Amygdala (tissue), 56 donors: ENCODE measurements at places on chromosomes 11 and 22.

- no peak for DNase-seq
Measured at GRCh38 chr11:6229911-6230310, 4.5 kb downstream of the FHIP1B start.

- no peak for DNase-seq
Measured at GRCh38 chr11:11239959-11240358, 113.1 kb downstream of the CSNK2A3 start.

GRCh38 chr11:95327273-95327948 is 96.4 kb upstream of the SESN3 start:
- no peak for DNase-seq

DNA sequence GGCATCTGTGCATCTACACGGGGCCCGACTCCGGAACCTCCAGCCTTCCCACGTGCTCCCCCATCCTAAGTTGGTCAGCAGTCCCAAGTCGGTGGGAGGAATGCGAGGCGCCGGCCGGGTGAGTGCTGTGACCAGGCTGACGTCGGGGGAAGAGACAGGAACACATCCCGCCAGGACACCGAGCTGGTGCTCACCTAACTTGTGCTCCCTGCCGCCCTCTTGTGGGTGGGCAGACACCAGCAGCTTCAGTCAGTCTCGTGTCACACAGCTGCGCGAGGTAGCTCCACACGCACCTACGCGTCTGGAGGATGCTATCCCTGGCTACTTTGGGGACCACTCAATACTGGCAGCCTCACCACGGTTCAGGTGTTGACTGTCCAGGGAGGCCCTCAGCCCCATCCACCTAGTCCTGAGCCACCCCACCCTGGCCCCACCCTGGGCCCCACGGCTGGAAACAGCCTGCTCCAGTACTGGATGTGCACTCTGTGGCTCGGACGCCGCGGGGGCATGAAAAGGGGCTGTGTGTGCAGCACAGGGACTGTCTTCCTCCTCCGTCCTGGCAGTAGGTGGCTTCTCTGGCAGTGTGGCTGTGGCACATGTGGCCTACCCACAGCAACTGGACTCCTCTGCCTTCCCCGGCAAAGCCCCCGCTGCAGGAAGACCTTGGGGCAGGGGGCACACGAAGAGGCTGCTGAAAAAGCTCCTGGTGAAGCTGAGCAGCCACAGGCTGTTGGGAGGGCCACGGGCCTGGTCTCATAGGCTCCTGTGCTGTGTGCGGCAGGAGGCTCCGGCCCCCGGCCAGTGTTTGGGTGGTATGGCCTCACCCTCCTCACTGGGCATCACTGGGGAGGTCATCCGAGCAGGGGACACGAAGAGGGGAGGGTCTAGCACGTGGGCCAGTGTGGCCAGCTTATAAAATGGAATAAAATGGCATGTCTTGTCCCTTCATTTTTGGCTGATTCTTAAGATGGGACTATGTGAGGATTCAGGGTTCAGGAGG is 11.2 kb upstream of the BID start:
- DNase-seq = no peak

- no peak for DNase-seq
Measured at GRCh38 chr11:112778091-112778876, 182.9 kb upstream of the NCAM1 start.

DNA sequence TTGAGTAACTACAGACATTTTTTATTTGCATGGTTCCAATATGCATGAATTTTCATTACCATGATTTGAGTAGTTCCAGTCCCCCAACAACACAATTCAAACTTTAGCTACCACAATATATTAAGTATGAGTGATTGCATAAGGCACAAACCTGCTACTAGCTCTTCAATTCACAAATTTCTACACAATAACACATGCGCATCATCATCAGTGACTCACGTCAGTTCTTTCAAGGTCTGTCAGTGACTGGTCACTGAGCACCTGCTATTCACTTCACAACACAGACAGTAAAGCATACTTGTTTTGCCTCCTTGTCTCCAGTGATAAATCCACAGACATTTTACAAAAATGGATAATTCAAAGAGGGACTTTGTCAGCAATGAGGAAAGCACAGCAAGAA is 435.1 kb upstream of the CCDC90B start:
- DNase-seq = no peak

- DNase-seq = peak; percentile 43
Measured at GRCh38 chr22:17436981-17437412, 67.7 kb downstream of the CECR2 start.

DNA sequence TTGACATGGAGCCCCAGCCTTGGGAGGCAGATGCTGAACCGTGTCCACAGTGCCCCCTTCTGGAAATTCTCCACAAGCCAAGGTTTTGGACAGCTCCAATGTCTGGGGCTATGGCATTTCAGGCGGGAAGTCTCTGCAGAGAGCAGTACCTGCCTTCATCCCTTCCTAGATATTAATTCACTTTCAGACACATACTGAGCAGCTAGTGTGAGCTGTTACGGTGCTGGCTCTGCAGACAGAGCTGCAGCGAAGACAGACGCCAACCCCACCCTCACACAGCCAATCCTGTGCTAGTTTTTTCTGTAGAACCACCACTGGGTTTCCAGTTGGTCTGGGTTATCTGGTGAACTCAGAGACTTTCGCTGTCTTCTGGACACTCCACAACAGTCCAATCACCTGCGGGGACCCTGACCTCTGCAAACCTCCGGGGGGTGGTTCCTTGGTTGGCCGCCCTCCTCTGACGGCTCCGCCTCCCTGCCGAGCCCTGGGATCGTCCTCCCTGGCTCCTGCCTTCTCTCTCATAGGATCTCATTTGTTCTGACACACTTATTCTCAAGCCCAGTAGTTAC is 9.1 kb downstream of the LMF2 start:
- no peak for DNase-seq

- no peak for DNase-seq
Measured at GRCh38 chr11:130411223-130411622, 17.2 kb downstream of the ADAMTS8 start.

- DNase-seq = no peak
Measured at GRCh38 chr11:69531717-69532088, 50.2 kb downstream of the LINC01488 start.

- DNase-seq = no peak
Measured at GRCh38 chr11:126800009-126800408, 200.6 kb downstream of the KIRREL3 start.

GRCh38 chr22:22395245-22395644 is 113.3 kb downstream of the ZNF280B start:
- no peak for DNase-seq

DNA sequence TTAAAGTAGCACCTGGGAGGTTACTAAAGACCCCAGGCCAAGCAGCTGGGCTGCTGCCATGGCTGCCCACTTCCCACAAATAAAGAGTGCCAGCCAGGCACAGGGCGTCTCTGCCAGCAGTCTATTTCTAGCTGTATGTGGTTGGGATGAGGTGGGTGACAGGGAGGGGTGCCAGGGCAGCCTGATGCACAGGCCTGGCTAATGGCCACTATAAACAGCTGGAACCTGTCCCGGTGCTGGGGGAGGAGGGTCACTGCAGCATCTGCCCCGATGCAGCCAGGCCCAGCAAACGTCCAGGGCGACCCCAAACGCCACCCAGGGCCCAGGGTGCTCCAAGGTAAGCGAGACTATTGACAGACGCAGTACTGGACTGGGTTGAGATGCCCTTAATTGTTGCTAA is 37.4 kb downstream of the SCUBE1 start:
- DNase-seq = no peak

DNA sequence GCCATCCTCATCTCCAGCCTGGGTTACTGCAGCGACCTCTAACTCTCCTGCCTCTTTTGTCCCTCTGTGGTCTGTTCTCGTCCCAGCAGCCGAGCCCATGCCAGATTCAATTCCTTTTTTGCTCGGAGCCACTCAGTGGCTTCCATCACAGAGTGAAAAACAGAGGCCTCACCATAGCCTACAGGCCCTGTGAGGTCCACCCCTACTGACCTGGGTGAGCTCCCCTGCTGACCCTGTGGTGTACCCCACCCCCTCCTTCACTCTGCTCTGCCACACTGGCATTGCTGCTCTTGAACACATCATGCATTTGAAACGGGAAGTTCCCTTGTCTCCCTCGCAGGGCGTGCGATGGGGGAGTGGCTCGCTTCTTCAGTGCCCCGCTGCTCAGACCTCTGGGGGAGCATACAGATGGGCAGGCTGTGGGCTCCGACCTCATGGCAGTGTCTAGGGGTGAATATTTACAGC is 2.1 kb downstream of the AIP start:
- DNase-seq = no peak

- DNase-seq = no peak
Measured at GRCh38 chr22:50473088-50473487, 1.7 kb downstream of the SBF1 start.

GRCh38 chr11:77072851-77073327 is 6.1 kb downstream of the CAPN5 start:
- DNase-seq = no peak

GRCh38 chr22:39232246-39232645 is 12.5 kb downstream of the PDGFB start:
- no peak for DNase-seq

GRCh38 chr11:130806746-130807145 is 109.5 kb downstream of the SNX19 start:
- DNase-seq = no peak

DNA sequence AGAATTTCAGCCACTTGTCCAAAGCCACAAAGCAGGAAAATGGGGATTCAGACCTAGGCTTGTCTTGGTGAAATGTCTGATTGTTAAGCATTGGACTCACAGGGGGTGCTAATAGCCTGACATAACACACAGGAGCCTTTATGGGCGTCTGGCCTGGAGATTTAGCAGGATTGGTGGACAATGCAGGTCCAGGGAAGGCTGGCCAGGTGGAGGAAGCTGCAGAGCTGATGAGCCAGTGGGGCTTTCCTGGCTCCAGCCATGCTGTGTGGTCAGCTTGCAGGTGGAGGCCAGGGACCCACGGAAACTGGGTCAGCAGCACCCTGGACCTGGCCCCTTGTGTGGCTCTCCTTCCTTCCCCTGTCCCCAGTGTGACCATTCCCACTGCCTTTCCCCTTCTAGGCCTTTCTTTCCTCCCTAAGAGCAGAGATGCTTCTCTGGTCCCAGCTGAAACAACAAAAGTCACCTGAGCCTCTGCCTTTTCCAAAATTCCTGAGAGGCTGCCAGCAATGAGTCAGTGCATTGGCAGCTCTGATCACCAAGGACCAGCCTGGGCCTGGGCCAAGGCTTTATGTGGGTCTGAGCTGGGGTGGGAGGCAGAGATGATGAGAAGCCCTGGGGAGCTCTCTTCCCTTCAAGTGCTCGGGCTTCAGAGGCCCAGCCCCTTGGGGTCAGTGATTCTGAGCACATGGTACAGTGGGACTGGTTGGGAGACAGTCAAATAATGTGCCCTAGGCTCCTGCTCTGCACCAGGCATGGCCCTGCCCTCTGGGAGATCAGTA is 85.2 kb downstream of the CCDC81 start:
- DNase-seq = no peak

DNA sequence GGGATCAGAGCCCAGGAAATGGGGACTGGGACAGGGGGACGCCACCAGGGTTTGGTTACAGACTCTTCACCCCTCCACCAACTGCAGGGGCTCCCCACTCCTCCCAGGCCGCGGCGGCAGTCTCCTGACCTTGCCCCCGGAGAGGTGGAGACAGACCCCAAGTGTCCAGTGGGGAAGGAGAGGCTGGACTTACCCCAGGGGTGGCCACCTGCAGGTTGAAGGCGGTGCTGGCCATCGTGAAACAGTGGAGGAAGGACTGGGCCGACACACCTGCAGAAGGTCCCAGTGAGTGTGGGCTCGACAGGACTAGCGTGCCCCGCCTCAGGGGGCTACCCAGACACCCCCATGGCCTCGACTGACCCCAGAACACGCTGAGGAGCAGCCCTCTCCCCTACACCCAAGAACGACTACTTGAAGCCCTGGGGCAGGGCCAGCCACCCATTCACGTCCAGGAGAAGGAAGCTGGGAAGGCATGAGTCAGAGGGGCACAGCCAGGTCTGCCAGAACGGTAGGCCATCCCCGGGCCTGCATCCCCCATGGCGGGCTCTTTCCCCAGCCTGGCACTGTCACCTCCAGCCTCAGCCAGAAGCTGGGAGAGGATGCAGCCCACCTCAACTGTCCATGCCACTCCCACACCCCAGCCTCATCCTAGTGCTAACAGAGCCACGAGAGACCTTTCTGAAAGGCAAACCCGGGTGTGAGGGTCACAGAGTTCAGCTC is 2.3 kb downstream of the GATD1 start:
- no peak for DNase-seq

DNA sequence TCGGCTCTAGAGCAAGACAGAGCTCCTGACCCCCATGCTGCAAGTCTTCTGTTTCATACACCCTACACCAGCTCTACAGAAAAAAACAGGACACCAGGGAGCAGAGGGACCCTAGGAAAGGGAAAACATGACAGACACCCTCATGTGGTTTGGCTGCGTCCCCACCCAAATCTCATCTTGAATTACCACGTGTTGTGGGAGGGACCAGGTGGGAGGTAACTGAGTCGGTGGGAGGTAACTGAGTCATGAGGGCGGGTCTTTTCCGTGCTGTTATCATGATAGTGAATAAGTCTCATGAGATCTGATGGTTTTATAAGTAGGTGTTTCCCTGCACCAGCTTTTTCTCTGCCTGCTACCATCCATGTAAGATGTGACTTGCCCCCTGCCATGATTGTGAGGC is 6.6 kb upstream of the C22orf39 start:
- no peak for DNase-seq

- no peak for DNase-seq
Measured at GRCh38 chr11:16511116-16512114, 155.1 kb upstream of the SOX6 start.

DNA sequence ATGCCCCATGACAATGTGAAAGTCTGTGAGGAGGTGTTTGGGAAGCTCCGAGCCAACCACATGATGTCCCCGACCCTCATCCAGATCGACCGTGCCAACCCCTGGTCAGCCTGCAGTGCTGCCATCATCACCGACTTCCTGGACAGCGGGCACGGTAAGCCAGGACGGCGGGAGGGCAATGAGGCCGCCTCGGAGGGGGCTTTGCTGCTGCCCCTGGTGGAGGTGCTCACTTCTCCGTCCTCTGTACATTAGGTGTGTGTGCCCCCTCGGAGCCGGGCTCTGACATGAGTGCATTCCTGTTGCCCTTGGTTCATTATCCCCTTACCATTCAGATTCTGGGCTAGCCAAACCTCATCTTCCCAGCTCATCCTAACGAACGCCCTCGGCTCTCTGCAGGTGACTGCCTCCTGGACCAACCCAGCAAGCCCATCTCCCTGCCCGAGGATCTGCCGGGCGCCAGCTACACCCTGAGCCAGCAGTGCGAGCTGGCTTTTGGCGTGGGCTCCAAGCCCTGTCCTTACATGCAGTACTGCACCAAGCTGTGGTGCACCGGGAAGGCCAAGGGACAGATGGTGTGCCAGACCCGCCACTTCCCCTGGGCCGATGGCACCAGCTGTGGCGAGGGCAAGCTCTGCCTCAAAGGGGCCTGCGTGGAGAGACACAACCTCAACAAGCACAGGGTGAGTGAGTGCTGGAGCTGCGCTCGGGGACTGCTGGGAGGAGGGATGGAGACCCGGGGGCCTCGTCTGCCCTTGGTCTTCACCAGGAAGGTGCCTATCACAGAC is 13.8 kb downstream of the ADAMTS15 start:
- no peak for DNase-seq

GRCh38 chr11:44467413-44467812 is 98.0 kb upstream of the CD82 start:
- no peak for DNase-seq

GRCh38 chr22:48428631-48429371 is 1398.9 kb downstream of the BRD1 start:
- DNase-seq = no peak

- DNase-seq = no peak
Measured at GRCh38 chr11:120579611-120580031, 68.1 kb downstream of the GRIK4 start.

- no peak for DNase-seq
Measured at GRCh38 chr11:13012056-13012661, 3.0 kb downstream of the RASSF10 start.

- no peak for DNase-seq
Measured at GRCh38 chr11:47152126-47152952, 24.3 kb downstream of the ARFGAP2 start.
